Stimulated activated CD8-positive, alpha-beta memory T cell treated with anti-CD3 and anti-CD28 coated beads, Interleukin-4, amount 100 ng/mL, for 24 hours (primary cell): ENCODE measurements at places on chromosomes 6 and 20.

GRCh38 chr20:23541330-23541729 lies 27.0 kb downstream of the CST9L start:
- no peak for DNase-seq

DNA sequence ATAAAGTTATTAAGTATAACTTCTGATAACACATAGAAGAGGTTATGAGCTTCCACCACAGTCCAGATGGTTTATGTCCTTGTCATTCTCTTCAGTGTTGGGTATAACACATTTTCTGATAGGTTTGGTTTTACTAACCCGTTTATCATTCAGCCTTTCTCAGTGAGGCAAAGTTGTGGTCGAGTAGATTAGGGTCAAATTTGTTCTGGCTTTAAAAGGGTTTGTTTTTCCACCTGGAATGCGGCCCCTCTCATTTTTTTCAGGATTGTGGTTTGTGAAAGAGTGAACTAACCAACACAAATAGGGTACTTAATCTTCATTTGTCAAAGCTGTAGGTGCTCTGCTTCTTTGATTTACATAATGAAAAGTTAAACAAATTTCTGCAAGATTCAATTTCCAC lies 204.2 kb upstream of the ASCC3 start:
- no peak for DNase-seq

DNA sequence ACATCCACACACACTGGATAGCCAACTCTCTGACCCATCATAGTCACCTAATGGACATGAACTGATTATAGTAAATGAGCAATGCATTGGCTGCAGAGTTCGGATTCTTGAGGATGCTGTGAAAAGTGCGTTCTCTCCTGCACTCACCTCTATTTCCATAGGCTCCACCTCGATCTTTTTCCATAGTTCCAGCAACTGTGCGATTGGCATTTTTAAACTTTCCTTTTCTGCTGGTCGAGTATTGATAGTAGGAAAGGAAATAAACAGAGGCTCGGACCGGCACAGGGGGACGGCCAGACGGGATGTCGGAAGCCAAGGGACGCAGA lies 94.4 kb downstream of the RNASET2 start:
- DNase-seq: no peak

- DNase-seq: no peak
Measured at GRCh38 chr6:103105686-103106085, 1712.2 kb downstream of the GRIK2 start.

- DNase-seq: no peak
Measured at GRCh38 chr6:1695546-1696462, 86.1 kb downstream of the FOXC1 start.

GRCh38 chr6:118309337-118310093 lies 238.6 kb upstream of the PLN start:
- no peak for DNase-seq

- no peak for DNase-seq
Measured at GRCh38 chr6:161281092-161281491, 7.2 kb upstream of the AGPAT4 start.

GRCh38 chr6:148999501-148999900 lies 252.7 kb downstream of the UST start:
- DNase-seq: no peak

GRCh38 chr6:126372626-126373025 lies 32.7 kb downstream of the CENPW start:
- no peak for DNase-seq

GRCh38 chr6:111342913-111343312 lies 140.1 kb downstream of the REV3L start:
- DNase-seq: no peak

GRCh38 chr20:8318965-8319625 lies 187.0 kb downstream of the PLCB1 start:
- no peak for DNase-seq

DNA sequence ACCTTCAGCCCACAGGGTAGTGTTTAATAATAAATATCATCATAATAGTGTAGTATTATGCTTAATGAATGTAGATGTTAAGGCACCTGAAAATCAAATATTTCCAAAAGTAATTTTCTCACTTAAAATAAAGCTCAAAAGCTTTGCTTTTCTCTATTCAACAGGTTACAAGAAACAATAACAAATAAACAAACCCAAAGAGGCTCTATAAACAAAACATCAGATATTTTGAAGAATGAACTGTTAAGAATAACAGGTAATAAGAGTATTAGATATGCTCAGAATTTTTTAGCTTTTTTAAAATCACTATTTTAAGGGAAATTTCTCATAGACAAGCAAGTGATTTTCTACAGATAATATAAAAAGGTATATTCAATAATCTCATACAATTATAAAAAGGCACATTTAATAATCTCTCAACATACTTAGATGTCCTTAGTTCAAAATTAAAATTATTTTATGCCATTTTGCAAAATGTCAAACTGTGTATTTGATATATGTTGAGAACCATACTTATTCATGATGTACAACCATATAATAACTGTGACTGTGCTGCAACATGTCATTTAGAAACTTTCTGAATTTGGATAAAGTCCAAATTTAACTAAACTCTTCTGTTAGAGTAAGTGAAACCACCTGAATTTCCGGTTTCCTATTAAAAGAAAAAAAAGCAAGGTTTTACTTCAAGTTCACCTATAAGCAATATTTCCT lies 35.8 kb downstream of the PHIP start:
- DNase-seq: no peak

DNA sequence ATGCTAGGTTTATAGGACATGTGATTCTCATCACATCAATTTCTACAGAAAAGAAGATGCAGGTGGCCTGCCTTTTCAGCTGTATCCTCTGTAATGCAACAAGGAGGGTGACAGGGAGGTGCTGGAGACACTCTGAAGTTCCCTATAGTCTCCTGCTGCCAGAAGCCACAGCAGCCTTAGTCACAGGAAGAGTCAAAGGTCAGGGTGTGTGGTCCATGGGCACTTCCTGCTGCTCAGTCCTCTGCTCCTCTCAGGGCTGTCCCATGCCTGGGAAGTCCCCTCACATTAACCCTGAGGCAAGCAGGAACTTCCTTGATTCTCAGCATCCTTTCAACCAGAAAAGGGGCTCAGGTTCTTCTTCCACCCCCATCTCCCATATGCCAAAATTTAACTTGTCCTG lies 144.8 kb upstream of the FOXA2 start:
- no peak for DNase-seq

DNA sequence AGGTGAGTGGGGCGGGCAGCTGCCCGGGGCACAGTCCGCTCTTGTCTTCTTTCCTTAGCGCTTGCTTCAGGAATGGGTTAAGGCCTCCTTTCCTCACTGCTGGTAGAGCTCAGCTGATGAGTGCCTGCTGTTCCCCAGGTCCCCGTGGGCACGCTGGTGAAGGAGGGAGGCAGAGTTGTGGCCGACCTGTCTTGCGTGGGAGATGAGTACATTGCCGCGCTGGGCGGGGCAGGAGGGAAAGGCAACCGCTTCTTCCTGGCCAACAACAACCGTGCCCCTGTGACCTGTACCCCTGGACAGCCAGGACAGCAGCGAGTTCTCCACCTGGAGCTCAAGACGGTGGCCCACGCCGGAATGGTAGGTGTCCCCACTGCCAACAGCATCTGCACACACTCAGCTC lies 15.7 kb downstream of the MTG2 start:
- DNase-seq: no peak

DNA sequence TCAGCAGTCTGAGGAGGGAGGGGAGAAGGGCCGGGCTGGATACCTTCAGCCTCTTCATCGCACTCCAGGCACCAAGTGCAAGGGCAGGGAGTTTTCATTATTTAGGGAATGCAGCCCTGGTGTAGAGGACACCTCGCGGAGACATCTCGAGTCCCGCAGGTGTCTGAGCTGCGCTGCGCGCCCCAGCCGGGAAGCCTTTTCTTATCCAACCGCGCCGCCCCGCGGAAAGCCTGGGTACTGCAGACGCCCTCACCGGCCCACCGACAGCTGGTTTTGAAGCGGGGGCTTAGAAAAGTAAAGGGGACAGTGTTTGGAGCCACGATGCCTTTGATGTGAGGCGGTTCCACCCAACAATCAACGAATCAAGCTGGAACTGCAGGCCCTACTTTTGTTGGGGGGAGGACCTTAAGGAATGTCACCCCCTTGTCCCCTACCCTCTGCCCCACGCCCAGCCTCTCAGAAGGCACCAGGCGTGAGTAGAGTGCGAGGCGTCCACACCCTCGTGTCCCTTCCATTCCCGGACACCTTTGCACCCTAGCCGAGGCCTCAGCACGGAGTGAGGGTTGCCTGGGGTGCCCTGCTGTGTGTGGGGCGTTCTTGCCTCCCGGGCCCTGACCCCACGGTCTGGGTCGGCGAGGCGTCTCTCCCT lies 8.6 kb downstream of the NKX2-2 start:
- peak; percentile 74 for DNase-seq

GRCh38 chr6:93376026-93376540 lies 43.3 kb downstream of the EPHA7 start:
- DNase-seq: no peak

- DNase-seq: no peak
Measured at GRCh38 chr20:56985066-56985685, 281.3 kb downstream of the BMP7 start.

DNA sequence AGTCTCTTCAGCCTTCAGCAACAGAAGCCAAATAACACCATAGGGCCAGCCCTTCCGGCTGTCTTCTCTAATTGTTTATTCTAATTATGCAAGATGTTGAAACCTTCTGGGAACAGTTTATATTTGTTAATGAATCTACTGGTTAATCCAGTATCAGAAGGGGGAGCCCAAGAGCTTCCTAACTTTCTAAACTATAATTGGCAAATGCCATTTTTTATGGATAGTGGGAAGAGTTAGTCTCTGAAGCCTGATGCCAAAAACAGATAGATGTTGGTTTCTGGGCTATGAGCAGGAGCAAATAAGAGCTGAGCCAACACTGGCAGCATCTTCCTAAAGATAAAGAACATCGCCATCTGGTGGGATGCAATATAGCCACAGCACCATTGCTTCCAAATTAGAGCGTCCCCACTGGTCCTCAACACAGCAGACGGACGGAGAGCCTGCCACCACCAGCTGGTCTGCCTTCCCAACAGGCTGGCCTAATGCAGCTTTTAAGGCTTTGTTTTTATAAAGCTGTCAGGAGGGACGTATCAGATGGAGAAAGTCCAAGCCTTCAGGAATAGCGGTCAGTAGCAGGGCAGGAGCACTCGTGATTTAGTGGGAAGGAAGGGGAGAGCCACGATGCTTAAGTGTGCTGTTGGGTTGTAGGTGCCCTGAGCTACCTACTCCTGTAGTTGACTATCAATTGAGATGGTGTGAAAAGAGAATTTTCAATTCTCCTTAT lies 118.8 kb downstream of the RALGAPA2 start:
- no peak for DNase-seq

- no peak for DNase-seq
Measured at GRCh38 chr6:24910331-24910960, 25.3 kb downstream of the RIPOR2 start.
